ENCODE measurements at places on chromosomes 1 and 21. TPM values are rescaled to one million over a fixed set of nuclear protein-coding genes. Genes with fewer than 3 reads are reported as not detected.

- DNase-seq: no peak
- H3K36me3 ChIP-seq: no peaks in the 10 kb centered on the region
- H3K4me3 ChIP-seq: no peak overlapping the region
- no peak overlapping the region for H3K27ac ChIP-seq
Observed at GRCh38 chr1:31198600-31198999, 41.1 kb downstream of the NKAIN1 start.

- no peak for DNase-seq
- H3K27me3 ChIP-seq: no peaks in the 10 kb centered on the region
- no peak overlapping the region for H3K4me3 ChIP-seq
- no peaks in the 10 kb centered on the region for H3K36me3 ChIP-seq
Observed at GRCh38 chr1:215220346-215220745, 137.8 kb downstream of the KCNK2 start.

DNA sequence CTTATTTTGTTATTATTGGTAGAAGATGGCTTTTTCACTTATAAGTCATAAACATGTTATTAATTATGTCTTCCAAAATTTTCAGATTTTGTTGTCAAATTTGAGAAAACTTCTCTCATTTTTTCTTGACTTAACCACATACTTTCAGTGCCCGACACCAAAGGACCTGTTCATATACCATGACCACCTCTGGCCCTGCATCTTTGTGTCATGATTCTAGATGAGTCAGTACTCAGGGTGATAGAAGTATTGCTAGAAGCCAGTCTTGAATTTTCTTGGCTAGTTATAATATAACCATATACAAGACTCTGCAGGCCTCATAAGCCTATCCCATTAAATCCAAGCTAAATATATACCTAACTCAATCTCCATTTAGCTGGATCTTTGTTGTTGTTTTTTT lies 35.4 kb upstream of the DPH5 start:
- DNase-seq: no peak
- H3K27me3 ChIP-seq: no peaks in the 10 kb centered on the region
- H3K4me1 ChIP-seq: no peaks in the 10 kb centered on the region
- no peak overlapping the region for H3K27ac ChIP-seq
- no peaks in the 10 kb centered on the region for H3K36me3 ChIP-seq
- no peak overlapping the region for H3K4me3 ChIP-seq

DNA sequence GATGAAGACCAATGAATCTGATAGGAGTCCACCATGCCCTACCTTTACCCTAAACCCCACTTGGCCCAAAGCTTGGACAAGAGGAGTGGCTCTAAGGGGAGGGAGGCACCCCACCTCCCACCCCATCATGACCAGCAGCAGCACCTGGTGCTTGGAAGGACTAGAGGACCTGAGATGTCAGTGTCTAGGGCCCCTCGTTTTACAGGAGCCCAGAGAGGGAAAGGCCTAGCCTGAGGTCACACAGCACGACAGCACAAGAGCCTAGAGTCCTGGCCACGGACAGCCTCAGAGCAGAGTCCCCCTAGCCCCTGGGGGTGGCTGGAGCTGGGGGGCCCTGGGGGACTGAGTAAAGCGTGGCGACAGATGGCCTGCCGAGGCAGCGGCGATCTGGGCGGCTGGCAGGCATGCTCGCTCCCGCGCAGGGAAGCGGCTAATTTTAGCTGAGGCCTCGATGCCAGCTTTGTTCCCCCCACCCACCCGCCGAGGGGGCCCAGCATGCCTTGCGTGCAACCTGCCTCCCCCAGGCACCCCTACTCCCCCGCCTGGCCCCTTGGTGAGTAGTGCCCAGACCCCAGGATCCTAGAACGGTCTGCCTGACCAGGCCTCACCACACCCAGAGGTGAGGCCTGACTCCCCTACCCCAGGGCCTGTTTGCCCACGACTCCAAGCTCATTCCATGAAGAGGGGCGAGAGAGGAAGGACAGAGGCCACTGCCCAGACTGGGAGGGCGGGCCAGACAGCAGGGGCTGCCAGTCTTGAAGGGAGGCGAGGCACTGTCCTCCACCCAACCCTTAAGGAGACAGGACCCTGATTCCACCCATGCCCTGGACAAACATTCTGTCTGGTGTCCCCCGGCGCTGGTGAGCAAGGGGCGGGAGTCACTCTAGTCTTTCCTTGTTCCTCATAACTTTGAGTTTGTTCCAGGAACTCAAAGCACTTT lies 39.0 kb downstream of the AHDC1 start:
- peaks cover 56% of the 10 kb centered on the region for H3K4me1 ChIP-seq
- H3K27me3 ChIP-seq: no peaks in the 10 kb centered on the region
- H3K4me3 ChIP-seq: no peak overlapping the region
- H3K36me3 ChIP-seq: no peaks in the 10 kb centered on the region

- no peaks in the 10 kb centered on the region for H3K4me1 ChIP-seq
- no peak overlapping the region for H3K4me3 ChIP-seq
- no peak overlapping the region for H3K27ac ChIP-seq
- no peaks in the 10 kb centered on the region for H3K36me3 ChIP-seq
- no peaks in the 10 kb centered on the region for H3K27me3 ChIP-seq
- DNase-seq: no peak
Observed at GRCh38 chr1:17976854-17977253, 130.7 kb upstream of the IGSF21 start.

DNA sequence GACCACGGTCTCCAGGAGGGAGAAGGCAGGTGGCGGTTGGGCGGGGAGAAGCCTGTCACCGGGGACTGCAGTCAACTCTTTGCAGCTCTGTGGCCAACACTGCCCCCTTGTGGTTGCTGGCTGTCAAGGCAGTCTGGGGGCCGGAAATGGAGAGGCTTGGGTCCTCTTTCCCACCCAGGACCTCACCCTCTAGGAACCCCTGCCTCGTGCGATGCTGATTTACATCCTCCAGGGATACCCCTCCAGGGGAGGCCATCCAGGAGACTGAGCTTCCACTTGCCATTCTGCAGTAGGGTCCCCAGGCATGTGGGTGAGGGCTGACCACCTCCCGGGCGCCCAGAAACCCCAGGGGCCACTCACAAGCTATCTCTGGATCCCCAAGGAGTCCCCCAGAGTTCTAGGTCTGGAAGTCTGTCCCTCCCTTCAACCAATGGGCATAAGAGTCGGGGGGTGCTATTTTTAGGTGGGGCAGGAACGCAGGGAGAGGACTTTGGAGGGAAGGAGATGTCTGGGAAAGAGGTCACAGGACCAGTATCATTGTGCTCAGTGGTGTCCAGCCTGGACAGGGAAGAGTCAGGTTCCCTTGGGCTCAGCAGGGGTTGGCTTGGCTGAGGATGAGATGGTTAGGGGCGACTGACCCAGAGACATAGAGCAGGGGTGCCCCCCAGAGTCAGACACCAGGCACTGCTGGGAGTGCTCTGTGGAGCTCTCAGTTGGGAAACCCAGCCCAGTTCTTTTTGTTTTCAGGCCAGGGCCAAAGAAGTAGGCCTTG lies 7.1 kb upstream of the GPR61 start:
- H3K4me3 ChIP-seq: no peak overlapping the region
- H3K27me3 ChIP-seq: peaks cover 5% of the 10 kb centered on the region
- no peaks in the 10 kb centered on the region for H3K36me3 ChIP-seq
- H3K4me1 ChIP-seq: peaks cover 7% of the 10 kb centered on the region

DNA sequence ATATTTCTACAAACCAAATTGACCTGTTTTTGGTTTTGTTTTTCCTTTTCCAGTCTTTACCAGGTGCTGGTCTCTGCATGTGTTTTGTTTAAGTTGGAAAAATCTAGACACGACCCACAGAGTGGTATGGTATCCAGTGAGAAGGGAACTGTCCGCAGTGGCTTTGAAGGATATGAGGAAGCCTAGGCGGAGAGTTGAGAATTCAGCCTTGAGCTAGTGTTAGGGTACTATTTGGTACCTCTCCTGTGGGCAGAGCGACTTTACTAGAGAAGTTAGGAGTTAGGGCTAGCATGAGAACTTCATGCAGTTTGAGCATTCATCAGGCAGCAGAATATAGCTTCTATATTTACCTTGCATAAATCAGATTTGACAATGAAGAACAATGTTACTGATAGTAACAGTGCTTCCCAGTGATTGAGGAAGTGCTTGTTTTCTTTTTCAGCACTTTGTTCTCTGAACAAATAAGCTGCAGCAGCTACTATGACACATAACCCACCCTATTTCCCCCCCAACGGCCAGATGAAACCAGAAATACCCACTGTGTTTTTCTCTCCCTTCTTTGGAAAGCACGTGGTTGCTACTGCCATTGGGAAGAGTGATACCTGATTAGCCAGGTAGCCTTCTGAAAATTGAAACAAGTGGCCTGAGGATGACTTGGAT lies 19.0 kb downstream of the MRPS6 start:
- no peak overlapping the region for H3K4me3 ChIP-seq
- peaks cover 9% of the 10 kb centered on the region for H3K36me3 ChIP-seq
- DNase-seq: no peak
- peaks cover 10% of the 10 kb centered on the region for H3K4me1 ChIP-seq
- H3K27ac ChIP-seq: no peak overlapping the region

- DNase-seq: no peak
- no peaks in the 10 kb centered on the region for H3K36me3 ChIP-seq
- H3K4me3 ChIP-seq: no peak overlapping the region
- H3K27me3 ChIP-seq: no peaks in the 10 kb centered on the region
- H3K4me1 ChIP-seq: peaks cover 9% of the 10 kb centered on the region
- no peak overlapping the region for H3K27ac ChIP-seq
Observed at GRCh38 chr1:153655333-153655732, 3.2 kb upstream of the SNAPIN start.

GRCh38 chr1:208432346-208432745 lies 188.2 kb upstream of the PLXNA2 start:
- DNase-seq: no peak
- no peaks in the 10 kb centered on the region for H3K4me1 ChIP-seq
- no peaks in the 10 kb centered on the region for H3K36me3 ChIP-seq
- H3K4me3 ChIP-seq: no peak overlapping the region

DNA sequence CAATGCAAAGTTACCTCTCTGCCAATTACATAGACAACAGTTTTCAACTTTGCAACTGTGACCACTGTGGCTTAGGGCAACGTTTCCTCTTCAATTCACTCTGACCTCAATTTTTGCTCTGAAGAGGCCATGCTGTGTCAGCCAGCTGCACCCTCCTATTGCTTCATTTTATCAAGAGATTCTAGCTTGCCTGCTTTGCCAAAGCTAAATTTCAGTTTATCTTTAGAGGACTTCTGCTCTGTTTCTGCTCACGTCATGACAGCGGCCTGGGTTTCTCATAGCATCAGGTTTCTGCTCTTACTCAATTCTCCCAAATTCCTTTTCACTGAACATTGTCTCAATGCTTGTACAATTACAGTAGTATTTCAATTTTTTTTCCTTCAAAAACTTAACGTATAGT lies 154.6 kb downstream of the PLA2G4A start:
- H3K4me3 ChIP-seq: no peak overlapping the region
- peak; percentile 98 for DNase-seq
- no peaks in the 10 kb centered on the region for H3K36me3 ChIP-seq
- no peaks in the 10 kb centered on the region for H3K27me3 ChIP-seq
- H3K27ac ChIP-seq: peak overlapping the region; percentile 89

- H3K36me3 ChIP-seq: peaks cover 24% of the 10 kb centered on the region
- peak; percentile 32 for DNase-seq
- H3K4me1 ChIP-seq: no peaks in the 10 kb centered on the region
- H3K27ac ChIP-seq: no peak overlapping the region
Observed at GRCh38 chr1:51833700-51834099, 44.8 kb downstream of the NRDC start.

DNA sequence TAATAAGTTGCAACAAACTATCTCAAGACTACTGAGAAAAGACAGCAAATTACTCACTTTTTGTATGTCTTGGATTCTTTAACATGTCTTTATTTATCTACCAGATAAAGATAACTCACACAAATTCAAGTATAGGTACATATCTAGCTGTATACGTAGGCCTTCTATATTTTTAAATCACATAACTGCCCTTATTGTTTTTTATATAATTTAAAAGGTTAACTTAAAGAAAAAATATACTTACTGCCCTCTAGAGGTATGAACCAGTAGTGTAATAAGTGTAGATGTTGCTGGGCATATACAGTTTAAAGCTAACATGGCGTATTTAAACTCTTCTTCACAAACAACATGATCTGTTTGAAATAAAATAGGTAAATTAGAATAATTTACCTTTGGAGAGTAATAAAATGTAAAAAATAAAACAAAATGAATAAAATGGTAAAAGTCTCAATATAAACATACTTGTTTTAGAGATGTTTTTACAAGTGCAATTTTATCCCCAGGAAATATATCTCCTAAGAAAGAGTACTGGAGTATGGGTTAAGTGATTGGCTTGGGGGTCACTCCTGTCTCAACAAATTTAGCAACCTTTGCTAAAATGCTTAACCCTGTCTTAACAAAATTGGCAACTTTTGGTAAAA lies 235.2 kb downstream of the KCNT2 start:
- no peaks in the 10 kb centered on the region for H3K27me3 ChIP-seq
- no peaks in the 10 kb centered on the region for H3K36me3 ChIP-seq
- no peaks in the 10 kb centered on the region for H3K4me1 ChIP-seq

DNA sequence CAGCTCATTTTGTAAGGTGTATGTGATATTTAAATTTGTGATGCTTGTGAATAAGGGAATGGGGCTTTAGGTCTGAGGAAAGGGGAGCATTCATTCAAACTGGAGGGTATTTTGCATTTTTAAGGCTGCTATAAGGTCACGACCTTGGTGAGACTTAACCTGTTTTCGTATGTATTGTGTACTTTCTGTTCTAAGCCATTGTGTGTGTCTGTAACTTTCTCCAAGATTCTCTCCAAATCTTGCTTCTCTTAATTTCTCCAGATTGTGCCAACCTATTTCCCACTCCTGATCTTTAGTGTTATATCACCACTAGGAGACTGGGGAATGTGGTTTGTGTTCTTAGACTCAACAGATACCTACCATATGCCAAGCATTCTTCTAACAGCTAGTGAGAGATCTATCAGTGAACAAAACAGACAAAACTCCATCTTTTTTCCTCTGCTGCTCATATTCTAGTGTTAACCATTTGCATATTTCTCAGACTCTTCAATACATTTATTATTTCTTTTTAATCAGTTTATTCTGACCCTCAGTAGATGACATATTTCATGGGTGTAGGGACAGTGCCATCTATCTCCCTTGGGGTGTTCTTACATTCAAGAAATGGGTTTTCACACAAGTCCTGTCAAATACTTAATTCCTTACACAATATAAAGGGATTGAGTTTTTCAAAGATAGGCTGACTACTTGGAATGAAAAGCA lies 27.5 kb downstream of the ATP1B1 start:
- H3K4me1 ChIP-seq: no peaks in the 10 kb centered on the region
- DNase-seq: no peak
- no peaks in the 10 kb centered on the region for H3K27me3 ChIP-seq
- H3K27ac ChIP-seq: no peak overlapping the region
- H3K36me3 ChIP-seq: peaks cover 3% of the 10 kb centered on the region
- no peak overlapping the region for H3K4me3 ChIP-seq

DNA sequence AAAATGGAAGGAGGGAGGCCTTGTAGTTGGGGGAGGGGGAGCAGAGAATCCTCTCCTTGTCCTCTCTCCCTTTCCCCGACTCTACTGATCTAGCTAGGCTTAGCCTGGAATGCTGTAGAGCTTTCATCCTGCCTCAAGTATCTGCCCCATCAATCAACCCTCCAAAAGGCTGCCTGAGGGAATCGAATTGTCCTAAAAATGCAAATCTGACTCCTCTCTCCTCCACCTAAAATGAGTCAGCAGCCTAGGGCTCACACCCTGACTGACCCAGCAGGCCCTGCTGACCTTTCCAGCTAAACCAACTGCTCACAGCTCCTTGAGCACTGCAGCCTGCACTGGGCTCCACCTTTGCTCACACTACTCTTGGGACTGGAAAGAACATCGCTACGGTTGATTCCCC lies 2.8 kb downstream of the HPDL start:
- no peaks in the 10 kb centered on the region for H3K4me1 ChIP-seq
- no peak overlapping the region for H3K4me3 ChIP-seq
- no peak overlapping the region for H3K27ac ChIP-seq
- no peaks in the 10 kb centered on the region for H3K27me3 ChIP-seq
- peaks cover 17% of the 10 kb centered on the region for H3K36me3 ChIP-seq
- no peak for DNase-seq

Gene TMCO4
- total RNA-seq: 7.3 TPM

Gene CHIA
- total RNA-seq: not detected

Gene SELE
- not detected for total RNA-seq

Gene SHISA4
- total RNA-seq: 10.0 TPM

Gene SYT11
- 37.8 TPM for total RNA-seq

Gene RNU1-2
- under 0.01 TPM for total RNA-seq

Gene NKAIN1
- total RNA-seq: under 0.01 TPM
